Left kidney (tissue), 8 donors: ENCODE measurements at places on chromosomes 16 and 17.

- no peak for DNase-seq
Measured at GRCh38 chr17:46983782-46984181, 4.7 kb upstream of the RPRML start.

- no peak for DNase-seq
Measured at GRCh38 chr16:53664724-53665345, 38.8 kb downstream of the RPGRIP1L start.

DNA sequence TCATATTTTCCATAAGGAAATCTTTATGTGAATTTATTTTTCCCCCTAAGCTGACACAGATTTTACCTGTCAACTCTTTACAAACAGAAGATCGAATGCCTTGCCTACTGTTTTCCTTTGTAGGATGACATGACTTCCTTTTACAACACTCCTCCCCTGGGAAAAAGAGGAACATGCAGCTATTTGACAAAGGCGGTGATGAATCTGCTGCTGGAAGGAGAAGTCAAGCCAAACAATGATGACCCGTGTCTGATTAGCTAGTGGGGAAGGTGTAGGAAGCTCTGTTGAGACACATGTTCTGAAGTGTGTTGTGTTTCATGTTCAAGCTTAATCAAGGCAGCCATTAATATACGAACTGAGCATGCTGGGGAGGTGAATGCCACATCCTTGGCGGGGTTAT lies 238.0 kb downstream of the PHKB start:
- no peak for DNase-seq

DNA sequence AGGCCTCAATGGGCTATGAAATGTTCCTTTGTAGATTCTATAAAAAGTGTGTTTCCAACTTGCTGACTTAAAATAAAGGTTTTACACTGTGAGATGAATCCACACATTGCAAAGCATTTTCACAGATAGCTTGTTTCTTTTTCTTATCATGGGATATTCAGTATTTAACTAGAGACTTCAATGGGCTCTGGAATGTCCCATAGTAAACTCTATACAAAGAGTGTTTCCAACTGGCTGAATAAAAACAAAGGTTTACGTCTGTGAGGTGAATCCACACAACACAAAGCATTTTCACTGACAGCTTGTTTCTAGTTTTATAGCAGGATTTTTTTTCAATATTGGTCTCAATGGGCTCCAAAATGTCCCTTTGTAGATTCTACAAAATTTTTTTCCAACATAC lies 550.1 kb downstream of the KCNJ18 start:
- DNase-seq = no peak

DNA sequence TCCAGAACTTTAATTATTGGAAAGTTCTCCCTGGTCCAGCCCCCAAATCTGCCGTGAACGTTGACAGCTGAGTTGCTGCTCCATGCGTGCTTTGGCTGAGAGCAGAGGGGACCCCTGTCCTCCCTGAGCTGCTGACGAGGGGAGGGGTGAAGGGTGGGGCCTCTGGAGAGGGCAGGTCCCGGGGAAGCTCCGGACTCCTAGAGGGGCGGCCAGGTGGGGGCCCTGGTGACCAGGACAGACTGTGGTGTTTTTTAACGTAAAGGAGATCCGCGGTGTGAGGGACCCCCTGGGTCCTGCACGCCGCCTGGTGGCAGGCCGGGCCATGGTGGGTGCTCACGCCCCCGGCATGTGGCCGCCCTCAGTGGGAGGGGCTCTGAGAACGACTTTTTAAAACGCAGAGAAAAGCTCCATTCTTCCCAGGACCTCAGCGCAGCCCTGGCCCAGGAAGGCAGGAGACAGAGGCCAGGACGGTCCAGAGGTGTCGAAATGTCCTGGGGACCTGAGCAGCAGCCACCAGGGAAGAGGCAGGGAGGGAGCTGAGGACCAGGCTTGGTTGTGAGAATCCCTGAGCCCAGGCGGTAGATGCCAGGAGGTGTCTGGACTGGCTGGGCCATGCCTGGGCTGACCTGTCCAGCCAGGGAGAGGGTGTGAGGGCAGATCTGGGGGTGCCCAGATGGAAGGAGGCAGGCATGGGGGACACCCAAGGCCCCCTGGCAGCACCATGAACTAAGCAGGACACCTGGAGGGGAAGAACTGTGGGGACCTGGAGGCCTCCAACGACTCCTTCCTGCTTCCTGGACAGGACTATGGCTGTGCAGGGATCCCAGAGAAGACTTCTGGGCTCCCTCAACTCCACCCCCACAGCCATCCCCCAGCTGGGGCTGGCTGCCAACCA lies at the start of gene MC1R:
Gene MC1R, plus strand, starts transcription at position 410 of the 895 bp plus-strand sequence. Its CDS starts 397 bp downstream, at position 807.
- DNase-seq = no peak

GRCh38 chr16:50011707-50012106 lies 13.3 kb upstream of the CNEP1R1 start:
- no peak for DNase-seq

GRCh38 chr16:86662195-86662594 lies 83.8 kb downstream of the FOXL1 start:
- no peak for DNase-seq

- no peak for DNase-seq
Measured at GRCh38 chr17:55632236-55632635, 90.4 kb downstream of the TMEM100 start.

DNA sequence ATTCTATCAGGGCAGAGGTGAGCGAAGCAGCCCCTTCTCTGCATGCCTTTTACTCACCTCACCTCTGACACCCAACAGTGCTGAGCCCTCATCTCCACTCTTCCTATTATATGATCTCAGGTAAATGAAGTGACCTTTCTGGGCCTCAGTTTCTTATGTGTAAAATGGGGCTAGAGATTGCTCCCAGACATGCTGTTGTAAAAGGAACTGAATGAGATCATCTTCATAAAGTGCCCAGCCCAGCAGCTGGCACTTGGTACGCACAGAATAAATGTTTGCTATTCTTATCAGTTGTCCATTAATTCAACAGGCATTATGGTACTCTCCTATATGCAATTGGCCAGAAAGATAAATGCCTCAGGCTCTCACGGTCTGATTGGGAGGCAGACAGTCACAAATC lies 4.5 kb upstream of the GALK1 start:
- DNase-seq = no peak

- no peak for DNase-seq
Measured at GRCh38 chr16:67930678-67931211, 917 bp downstream of the CTRL start.

GRCh38 chr17:30503558-30503957 lies 26.4 kb downstream of the GOSR1 start:
- no peak for DNase-seq

- no peak for DNase-seq
Measured at GRCh38 chr16:81451753-81452680, 7.4 kb downstream of the CMIP start.

GRCh38 chr17:44010966-44011647 lies 3.7 kb downstream of the TMEM101 start:
- no peak for DNase-seq

DNA sequence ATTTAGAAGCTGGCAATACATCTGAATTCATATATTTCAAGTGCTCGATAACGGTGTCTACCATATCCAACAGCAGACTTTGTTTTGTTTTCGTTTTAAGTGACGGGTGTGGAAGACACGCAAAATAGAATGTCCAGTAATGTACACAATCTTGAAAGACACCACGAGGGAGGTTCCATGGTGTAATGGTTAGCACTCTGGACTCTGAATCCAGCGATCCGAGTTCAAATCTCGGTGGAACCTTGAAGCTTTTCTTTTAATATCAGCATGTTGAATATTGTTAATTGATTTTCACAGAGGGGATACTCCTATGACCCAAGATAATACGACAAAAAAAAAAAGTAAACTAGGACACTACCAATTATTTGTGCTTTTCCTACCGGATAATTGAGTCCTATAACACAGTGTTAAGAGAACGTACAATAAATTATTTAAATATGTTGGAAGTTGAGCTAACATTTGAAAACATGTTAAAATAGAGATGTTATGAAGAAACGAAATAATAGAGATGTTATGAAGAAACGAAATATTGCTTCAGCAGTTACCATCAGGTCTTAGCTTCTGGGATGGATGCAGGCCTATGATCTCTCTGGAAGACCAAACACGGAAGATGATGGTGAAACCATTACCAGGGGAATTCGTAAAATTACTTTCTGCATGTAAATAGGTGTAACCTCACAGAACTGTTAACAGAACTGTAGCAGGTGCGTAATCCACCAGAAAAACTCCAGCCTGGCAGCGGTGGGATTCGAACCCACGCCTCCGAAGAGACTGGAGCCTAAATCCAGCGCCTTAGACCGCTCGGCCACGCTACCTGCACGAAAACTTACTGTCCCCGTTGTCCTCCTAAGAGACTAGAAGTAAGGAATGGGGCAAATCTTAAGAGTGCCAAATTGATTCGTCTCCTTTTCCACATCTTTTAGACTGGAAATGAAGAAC lies 1.5 kb upstream of the ALOXE3 start:
- DNase-seq = peak; percentile 96

GRCh38 chr16:87953308-87954215 lies 2.3 kb downstream of the BANP start:
- DNase-seq = no peak

DNA sequence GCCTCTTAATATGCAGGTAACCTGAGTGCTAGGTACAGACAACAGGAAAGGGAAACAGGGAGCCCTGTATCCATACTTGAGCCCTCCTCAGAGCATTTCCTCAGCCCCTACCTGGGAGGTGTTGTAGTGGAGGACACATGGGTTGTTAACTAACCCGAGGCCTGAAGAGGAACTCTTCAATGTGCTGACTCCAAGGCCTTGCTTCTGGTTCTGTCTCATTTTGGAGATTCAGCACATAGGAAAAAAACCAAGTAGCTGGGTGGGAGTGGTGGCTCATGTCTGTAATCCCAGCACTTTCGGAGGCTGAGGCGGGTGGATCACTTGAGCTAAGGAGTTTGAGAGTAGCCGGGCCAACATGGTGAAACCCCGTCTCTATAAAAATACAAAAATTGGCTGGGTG lies 24.8 kb downstream of the SNX11 start:
- DNase-seq = no peak

DNA sequence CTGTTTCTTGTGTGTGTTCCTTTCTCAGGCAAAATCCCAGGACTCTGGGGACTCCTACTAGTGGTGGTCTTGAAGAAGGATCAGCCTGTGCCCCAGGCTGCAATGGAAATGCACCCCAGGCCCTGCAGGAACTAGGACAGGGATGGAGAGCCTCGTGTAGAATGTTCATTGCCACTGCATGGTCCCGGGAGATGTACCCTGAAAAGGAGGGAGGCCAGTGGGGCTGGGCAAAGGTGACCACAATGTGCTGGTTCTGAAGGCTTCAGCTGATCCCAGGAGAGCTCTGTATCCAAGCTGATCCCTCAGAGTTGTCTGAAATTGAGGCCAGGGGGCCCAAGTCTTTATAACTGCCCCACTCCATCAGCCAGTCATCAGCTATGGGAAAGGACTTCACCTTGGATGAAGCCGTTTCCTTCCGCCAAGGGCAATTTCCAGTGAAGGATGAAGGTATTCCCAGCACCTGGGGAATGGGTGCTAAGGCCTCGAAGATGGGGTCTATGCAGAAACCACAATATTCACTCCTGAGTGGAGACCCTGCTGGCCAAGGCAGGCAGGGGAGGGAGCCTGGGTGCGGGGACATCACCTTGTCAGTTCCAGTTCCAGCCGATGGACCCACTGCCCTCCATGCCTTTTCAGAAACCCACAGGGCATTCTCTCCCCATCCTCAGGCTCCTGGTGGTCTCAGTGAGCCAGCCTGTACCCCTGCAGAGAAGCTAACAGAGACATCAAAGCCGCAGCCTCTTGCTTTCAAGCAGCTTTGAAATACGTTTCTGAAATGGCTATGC lies 59.9 kb upstream of the CDH5 start:
- DNase-seq = no peak

DNA sequence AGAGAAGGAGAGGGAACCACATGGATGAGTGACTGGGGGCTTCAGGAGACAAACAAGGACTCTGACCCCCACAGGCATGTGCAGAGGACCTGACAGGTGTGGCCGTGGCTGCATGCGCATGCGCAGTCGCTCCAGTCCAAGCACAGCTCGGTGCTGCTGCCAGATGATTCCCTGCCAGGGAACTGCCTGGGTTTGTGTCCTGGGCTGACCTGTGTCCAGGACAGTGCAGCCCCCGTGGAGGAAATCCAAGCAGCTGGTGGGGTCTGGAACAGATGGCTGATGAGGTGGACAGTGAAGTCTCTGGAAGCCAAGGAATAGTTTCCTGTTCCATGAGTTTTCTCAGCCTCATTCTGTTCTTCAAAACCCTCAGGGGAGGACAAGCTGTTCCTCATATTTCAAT lies 27.3 kb downstream of the LASP1 start:
- DNase-seq = no peak

DNA sequence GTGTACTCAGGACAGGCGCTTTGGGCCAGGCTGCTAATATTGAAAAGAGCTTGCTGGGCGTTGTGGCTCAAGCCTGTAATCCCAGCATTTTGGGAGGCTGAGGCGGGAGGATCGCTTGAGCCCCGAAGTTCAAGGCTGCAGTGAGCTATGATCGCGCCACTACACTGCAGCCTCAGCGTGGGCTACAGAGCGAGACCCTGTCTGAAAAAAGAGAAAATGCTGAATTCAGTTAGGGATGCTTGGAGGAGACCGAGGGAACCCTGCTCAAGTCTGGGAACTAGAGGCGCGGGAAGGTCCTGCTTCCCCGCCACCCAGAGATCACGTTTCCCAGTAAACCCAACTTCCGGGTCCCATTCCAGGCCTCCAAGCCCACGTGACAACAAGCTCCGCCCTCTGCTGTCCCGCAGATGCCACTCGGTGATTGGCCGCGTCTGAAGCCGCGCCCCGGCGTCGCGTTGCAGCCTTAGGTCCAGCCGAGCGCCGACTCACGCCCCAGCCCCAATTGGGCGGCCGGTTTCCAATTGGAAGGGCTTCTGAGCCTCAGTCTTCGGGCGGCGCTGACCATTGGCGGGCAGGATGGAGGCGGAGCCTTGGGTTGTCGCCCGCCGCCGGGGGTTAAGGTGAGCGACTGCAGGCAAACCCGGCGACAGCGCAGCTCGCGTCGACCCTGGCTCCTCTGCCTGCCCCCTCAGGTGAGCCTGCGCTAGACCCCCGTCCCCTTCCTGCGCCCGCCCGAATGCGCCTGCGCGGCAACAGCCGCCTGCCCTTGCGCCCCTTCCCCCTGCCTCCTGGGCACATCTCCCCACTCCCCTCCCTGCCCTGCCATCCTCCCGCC lies at the start of gene PHKG2:
Gene PHKG2, plus strand, starts transcription at position 627 of the 835 bp plus-strand sequence. CDS start 396 bp downstream, outside the sequence.
- DNase-seq = peak; percentile 98

GRCh38 chr16:1070084-1070863 lies 2.3 kb upstream of the SSTR5 start:
- DNase-seq = no peak

GRCh38 chr16:64957246-64957645 lies 164.6 kb downstream of the CDH11 start:
- DNase-seq = no peak

DNA sequence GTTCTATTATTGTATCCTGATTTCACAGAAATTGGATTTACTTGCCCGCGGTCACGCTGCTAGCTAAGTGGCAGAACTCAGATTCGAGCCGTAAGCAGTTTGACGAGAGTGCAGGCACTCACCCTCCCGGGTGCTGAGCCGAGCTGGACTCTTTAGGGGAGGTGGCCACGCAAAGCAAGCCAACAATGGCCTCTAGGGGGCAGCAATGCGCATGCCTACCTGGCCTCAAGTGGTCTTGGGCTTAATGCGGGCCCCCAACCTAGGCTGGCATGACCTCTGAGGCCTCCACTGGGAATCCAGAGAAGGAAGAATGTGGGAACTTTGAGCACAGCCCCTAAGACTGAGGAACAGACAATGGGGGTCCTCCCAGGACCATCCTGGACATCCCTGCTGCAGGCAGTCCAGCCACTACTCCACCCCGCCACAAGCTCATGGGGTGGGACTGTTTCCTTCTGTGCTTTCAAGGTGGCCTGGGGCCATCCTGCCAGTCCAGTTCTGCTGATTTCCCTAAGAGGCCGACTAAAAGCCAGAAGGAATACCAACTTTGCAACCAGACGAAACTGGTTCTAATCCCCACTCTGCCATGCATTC lies 276.5 kb downstream of the XYLT1 start:
- DNase-seq = peak; percentile 28

GRCh38 chr17:58096892-58097291 lies 13.7 kb downstream of the DYNLL2 start:
- DNase-seq = no peak
